ENCODE measurements at places on chromosomes 5 and 9. TPM values are rescaled to one million over a fixed set of nuclear protein-coding genes. Genes with fewer than 3 reads are reported as not detected.

GRCh38 chr5:91058575-91058974, 324.5 kb downstream of the ARRDC3 start:
- DNase-seq = no peak
- no peak overlapping the region for H3K4me3 ChIP-seq
- H3K4me1 ChIP-seq = peaks cover 3% of the 10 kb centered on the region
- H3K36me3 ChIP-seq = no peaks in the 10 kb centered on the region

DNA sequence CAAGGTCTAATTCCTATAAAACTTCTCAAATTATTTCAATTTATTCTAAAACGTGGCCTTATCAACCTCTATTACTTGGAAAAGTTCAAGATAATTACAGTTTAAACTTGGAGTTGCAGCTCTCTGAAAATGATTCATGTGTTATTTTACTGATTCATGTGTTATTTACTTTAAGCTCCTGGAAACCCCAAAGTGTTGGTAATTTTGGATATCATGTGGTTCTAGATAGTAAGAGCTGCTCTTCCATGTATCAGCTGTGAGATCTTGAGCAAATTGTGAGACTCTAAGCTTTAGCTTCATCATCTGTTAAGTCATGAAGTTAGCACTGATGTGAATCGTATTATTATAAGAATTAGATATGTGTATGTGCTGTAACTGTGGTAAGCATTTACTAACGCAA, 749.2 kb downstream of the TLE4 start:
- no peaks in the 10 kb centered on the region for H3K4me1 ChIP-seq
- H3K27me3 ChIP-seq = no peaks in the 10 kb centered on the region
- DNase-seq = no peak
- H3K4me3 ChIP-seq = no peak overlapping the region
- H3K27ac ChIP-seq = no peak overlapping the region

MYO10 gene
- total RNA-seq = 83.2 TPM

GRCh38 chr5:58849921-58850667, 267.2 kb downstream of the RAB3C start:
- no peak for DNase-seq
- peaks cover 5% of the 10 kb centered on the region for H3K4me1 ChIP-seq
- no peaks in the 10 kb centered on the region for H3K36me3 ChIP-seq
- no peak overlapping the region for H3K4me3 ChIP-seq
- H3K27ac ChIP-seq = no peak overlapping the region

C1QTNF2 gene
- not detected for total RNA-seq

DNA sequence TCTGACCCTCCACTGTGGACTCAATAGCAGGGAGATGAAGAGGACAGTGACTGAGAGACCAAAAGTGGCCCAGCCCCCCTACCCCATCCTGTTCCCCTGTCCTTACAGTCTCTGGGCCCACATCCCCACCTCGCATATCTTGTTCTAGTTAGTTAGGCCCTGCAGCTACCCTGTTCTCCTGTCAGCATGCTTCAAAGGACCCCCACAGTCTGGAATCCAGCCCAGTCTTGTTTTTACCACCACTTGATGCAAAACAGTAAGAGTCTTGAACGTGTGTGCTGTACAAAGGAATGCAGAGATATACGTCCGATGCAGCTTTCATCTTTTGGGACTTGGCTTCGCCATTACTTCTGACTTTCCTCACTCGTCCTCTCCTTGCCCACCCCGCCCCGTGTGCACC, 12.2 kb upstream of the POMT1 start:
- H3K4me3 ChIP-seq = no peak overlapping the region
- H3K36me3 ChIP-seq = peaks cover 100% of the 10 kb centered on the region
- peaks cover 13% of the 10 kb centered on the region for H3K4me1 ChIP-seq

DNA sequence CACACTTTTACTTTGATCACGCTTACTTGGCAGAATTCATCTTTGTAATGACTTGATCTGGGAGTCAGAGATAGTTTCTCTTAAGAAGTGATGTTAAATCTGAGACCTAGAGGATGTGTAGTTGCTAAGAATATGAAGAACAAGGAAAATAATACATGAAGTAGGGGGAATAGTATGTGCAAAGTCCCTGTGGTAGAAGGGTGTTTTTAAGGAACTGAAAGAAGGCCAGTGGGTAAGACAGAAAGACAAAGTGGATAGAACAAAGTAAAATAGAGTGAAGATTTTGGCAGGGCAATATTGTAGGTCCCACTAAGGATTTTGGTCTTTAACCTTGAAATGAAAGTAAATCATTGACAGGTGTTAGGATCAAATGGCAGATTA, 17.8 kb upstream of the MSANTD3 start:
- peaks cover 3% of the 10 kb centered on the region for H3K27me3 ChIP-seq
- H3K4me3 ChIP-seq = no peak overlapping the region
- H3K4me1 ChIP-seq = peaks cover 12% of the 10 kb centered on the region
- H3K27ac ChIP-seq = no peak overlapping the region
- no peak for DNase-seq

- peaks cover 32% of the 10 kb centered on the region for H3K36me3 ChIP-seq
- H3K4me1 ChIP-seq = peaks cover 43% of the 10 kb centered on the region
- H3K4me3 ChIP-seq = peak overlapping the region; percentile 87
These were observed 716 bp downstream of the HARS1 start for GRCh38 chr5:140690376-140690932.

PDGFRB gene
- 44.3 TPM for total RNA-seq

- H3K27me3 ChIP-seq = no peaks in the 10 kb centered on the region
- H3K36me3 ChIP-seq = no peaks in the 10 kb centered on the region
- no peak overlapping the region for H3K27ac ChIP-seq
- no peak overlapping the region for H3K4me3 ChIP-seq
- DNase-seq = no peak
- peaks cover 38% of the 10 kb centered on the region for H3K4me1 ChIP-seq
These were observed 34.6 kb downstream of the TNFAIP8 start for GRCh38 chr5:119390404-119390803.

- no peaks in the 10 kb centered on the region for H3K27me3 ChIP-seq
- no peak overlapping the region for H3K4me3 ChIP-seq
- no peaks in the 10 kb centered on the region for H3K4me1 ChIP-seq
- H3K27ac ChIP-seq = no peak overlapping the region
- DNase-seq = no peak
- peaks cover 27% of the 10 kb centered on the region for H3K36me3 ChIP-seq
These were observed 115.5 kb upstream of the RUSC2 start for GRCh38 chr9:35374436-35374835.

GRCh38 chr5:122565331-122565730, 209.5 kb upstream of the SNX2 start:
- no peaks in the 10 kb centered on the region for H3K36me3 ChIP-seq
- H3K4me3 ChIP-seq = no peak overlapping the region
- no peak for DNase-seq
- H3K4me1 ChIP-seq = no peaks in the 10 kb centered on the region
- no peaks in the 10 kb centered on the region for H3K27me3 ChIP-seq
- no peak overlapping the region for H3K27ac ChIP-seq

- DNase-seq = no peak
- H3K27me3 ChIP-seq = no peaks in the 10 kb centered on the region
- H3K27ac ChIP-seq = no peak overlapping the region
- H3K4me1 ChIP-seq = no peaks in the 10 kb centered on the region
- no peaks in the 10 kb centered on the region for H3K36me3 ChIP-seq
These were observed 47.1 kb upstream of the BOD1 start for GRCh38 chr5:173663352-173664153.

DNA sequence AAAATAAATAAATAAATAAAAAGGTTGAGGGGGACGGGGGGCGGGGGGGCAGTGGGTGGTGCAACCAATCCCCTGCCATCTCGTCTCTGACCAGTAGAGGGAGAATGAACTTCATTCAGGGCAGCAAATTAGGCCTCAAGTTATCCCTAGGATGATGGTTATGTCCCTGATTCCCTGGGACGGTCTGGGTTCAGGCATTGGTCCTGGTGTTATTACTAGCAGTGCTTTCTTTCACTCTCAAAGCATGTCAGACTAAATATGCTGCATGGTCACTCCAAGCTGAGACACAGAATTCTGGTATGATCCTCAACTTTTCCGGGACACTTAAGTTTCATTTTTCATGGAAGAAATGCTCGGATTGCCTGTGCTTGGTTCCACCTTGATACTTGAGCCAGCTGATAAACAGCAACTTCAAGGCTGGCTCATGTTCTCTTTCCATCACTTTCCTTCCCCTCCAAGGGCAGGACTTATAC, 59.4 kb downstream of the DAP start:
- peaks cover 36% of the 10 kb centered on the region for H3K4me1 ChIP-seq
- peaks cover 7% of the 10 kb centered on the region for H3K36me3 ChIP-seq
- no peak for DNase-seq
- no peak overlapping the region for H3K27ac ChIP-seq
- H3K4me3 ChIP-seq = no peak overlapping the region

TLR4 gene
- total RNA-seq = 8.5 TPM

ADRA1B gene
- 0.47 TPM for total RNA-seq

GRCh38 chr9:68601081-68601480, 60.4 kb upstream of the TMEM252 start:
- no peak overlapping the region for H3K4me3 ChIP-seq
- no peaks in the 10 kb centered on the region for H3K27me3 ChIP-seq
- DNase-seq = no peak
- no peaks in the 10 kb centered on the region for H3K36me3 ChIP-seq
- H3K27ac ChIP-seq = no peak overlapping the region

- no peaks in the 10 kb centered on the region for H3K36me3 ChIP-seq
- no peak for DNase-seq
- H3K4me3 ChIP-seq = no peak overlapping the region
- peaks cover 23% of the 10 kb centered on the region for H3K27me3 ChIP-seq
These were observed 57.1 kb upstream of the FUBP3 start for GRCh38 chr9:130522233-130522808.

GRCh38 chr9:119005162-119005561, 364.1 kb downstream of the BRINP1 start:
- no peak overlapping the region for H3K27ac ChIP-seq
- no peaks in the 10 kb centered on the region for H3K36me3 ChIP-seq
- peaks cover 5% of the 10 kb centered on the region for H3K4me1 ChIP-seq
- DNase-seq = no peak

SPINK7 gene
- 4.8 TPM for total RNA-seq

DNA sequence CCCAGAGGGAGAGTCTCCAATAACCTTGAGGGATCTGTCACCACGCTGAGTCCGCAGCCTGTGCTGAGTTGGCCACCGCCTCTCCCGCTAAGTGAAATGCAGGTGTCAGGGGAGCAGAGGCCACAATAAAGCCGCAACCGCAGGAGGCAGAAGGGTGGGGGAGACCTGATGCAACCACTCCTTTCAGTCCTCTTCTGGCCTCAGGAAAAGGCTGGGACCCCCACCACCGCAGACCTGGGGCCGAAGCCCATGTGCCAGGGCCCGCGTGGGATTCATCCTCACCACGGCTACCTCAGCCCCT, 576 bp downstream of the MAP1B start:
- no peaks in the 10 kb centered on the region for H3K36me3 ChIP-seq
- peaks cover 23% of the 10 kb centered on the region for H3K27me3 ChIP-seq
- no peak for DNase-seq
- H3K27ac ChIP-seq = peak overlapping the region; percentile 90
- H3K4me3 ChIP-seq = peak overlapping the region; percentile 65

DNA sequence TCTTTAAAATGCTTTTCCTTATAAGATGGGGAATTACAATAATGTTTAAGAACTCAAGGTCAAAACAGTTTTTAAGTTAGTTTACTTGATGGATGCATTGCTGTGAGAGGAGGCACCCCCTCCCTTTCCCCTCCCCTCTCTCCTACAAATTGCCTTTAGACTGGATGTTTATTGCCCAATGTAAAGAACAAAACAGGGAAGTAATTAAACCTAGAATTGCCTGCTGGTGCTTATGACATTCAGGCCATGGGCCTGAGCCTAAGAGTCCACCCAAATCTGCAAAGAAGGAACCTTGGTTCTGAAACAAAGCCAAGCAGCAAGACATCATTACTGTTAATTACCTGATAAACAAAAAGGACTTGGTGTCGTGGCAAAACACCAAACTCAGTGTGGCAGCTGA, 630.3 kb downstream of the ISL1 start:
- H3K27ac ChIP-seq = no peak overlapping the region
- no peaks in the 10 kb centered on the region for H3K27me3 ChIP-seq
- no peak for DNase-seq

FREM1 gene
- total RNA-seq = 1.1 TPM

DNA sequence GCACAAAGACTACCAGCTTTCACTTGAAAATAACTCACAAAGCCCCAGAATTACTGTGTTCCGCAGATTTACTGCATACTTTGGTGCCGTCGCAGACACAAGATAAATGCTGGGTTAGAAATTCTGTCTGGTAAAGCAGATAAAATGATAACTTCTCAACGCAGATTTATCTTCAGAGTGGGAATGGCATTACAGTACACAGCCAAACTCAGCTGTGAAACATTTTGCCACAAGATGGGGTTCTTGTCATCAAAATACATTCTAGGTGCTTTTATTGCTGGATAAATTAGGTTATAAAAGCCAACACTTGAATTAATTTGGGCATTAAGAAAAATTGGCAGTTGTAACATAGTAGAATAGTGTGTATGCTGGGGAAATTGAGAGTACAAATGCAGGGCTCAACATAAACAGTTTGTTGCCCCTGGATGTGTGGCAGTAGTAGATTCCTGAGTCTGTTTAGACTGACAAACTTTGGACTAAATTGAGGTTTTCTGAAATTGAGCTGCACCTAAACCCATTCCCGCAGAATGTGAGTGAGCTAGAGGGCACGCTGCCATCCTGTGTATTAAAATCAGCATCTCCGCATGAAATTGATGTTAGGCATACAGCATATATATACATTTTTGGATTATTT, 61.1 kb downstream of the LMNB1 start:
- H3K4me1 ChIP-seq = no peaks in the 10 kb centered on the region
- no peak for DNase-seq
- peaks cover 3% of the 10 kb centered on the region for H3K36me3 ChIP-seq
- no peaks in the 10 kb centered on the region for H3K27me3 ChIP-seq

- no peak overlapping the region for H3K27ac ChIP-seq
- no peaks in the 10 kb centered on the region for H3K27me3 ChIP-seq
- no peak for DNase-seq
- H3K36me3 ChIP-seq = no peaks in the 10 kb centered on the region
These were observed 579.9 kb downstream of the CDH18 start for GRCh38 chr5:19408149-19408548.

GRCh38 chr9:18423791-18424531, 50.0 kb upstream of the ADAMTSL1 start:
- no peak overlapping the region for H3K4me3 ChIP-seq
- no peak for DNase-seq
- H3K27ac ChIP-seq = no peak overlapping the region
- no peaks in the 10 kb centered on the region for H3K4me1 ChIP-seq

DNA sequence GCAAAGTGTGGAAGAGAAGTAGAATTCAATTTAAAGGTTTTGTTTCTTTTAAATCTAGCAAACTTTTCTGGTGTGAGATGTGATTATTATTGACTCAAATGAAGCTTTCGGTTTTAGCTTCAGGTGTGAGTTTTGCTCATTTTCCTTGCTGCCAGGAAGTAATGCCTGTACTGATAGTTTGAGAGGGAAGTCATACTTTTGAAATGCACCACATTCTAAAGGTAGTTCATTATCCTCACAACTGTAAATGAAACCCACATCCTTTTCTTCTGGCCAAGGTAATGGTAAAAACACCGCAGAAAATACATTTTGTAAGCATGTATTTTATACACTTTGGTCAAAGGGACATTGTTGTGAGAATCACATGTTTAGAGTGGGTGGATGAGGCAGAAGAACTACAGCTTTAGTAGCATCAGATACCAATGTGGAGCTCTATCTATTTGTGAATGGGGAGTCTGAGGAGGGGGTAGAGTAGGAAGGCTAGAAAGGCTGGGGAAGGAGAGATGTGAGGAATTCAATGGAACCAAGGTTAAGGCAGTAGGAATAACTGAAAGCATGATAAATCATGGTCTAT, 167.0 kb upstream of the CDKN2B start:
- no peaks in the 10 kb centered on the region for H3K36me3 ChIP-seq
- no peaks in the 10 kb centered on the region for H3K4me1 ChIP-seq
- no peak overlapping the region for H3K4me3 ChIP-seq
- H3K27ac ChIP-seq = no peak overlapping the region
